ENCODE measurements at places on chromosomes 3 and 15.
A peak's percentile ranks its signal among the peaks of the same experiment; 100 is the strongest.

- no peak for DNase-seq
Measured at GRCh38 chr3:170717410-170718402, 131.8 kb upstream of the SLC7A14 start.

DNA sequence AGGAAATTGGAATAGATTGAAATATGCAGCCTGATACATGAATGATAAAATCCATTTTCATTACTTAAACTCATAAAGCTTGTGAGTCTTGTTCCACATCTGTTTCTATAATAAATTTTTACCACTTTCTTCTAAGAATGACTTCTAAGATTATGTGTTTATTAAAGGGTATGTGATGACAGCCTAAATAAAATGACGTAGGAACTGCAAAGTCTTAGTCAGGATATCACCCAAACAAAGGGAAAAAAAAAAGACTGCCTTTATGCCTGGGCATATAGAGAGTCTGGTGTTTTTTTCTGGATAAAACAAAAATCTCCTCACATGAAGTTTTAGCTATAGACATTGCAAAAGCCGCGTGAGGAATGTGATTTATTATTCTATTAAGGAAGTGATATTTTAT, 844.0 kb downstream of the DIPK2A start:
- DNase-seq: no peak

DNA sequence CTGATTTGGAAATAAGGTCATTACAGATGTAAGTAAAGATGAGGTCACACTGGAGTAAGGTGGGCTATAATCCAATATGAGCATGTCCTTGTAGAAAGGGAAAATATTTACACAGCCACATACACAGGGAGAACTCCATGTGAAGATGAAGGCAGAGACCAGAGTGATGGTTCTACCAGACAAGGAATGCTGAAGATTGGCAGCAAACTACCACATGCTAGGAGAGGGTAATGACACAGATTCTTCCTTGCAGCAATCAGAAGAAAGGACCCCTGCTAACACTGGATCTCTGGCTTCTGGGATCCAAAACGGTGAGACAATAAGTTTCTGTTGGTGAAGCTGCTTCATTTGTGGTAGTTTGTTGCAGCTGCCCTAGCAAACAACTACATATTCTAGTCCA, 56.0 kb upstream of the SPTSSB start:
- DNase-seq: no peak

- DNase-seq: no peak
Measured at GRCh38 chr3:43369404-43370292, 83.3 kb downstream of the SNRK start.

GRCh38 chr15:41881920-41882688, 11.7 kb downstream of the SPTBN5 start:
- DNase-seq: no peak

- DNase-seq: no peak
Measured at GRCh38 chr3:168001244-168001643, 94.5 kb downstream of the GOLIM4 start.

DNA sequence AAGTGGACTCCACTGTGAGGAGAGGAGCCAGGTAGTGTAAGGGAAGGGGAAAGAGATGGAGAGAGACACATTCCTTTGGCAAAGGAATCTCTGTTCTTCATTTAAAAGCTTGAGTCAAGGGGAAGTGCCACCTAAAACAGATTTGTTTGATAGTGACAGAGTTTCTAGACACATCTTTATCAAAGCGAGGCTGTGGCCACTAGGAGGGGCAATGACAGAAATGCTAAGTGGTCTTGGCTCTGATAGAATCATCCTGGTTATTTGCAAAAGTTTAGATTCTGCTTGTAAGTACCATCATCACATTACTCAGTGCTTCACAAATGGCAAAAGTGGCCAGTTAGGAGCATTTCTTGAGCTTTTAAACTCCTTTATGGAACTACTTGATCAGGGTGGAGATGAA, 261.4 kb downstream of the CNTN3 start:
- no peak for DNase-seq

GRCh38 chr15:41870689-41871081, 23.2 kb downstream of the SPTBN5 start:
- peak; percentile 71 for DNase-seq

DNA sequence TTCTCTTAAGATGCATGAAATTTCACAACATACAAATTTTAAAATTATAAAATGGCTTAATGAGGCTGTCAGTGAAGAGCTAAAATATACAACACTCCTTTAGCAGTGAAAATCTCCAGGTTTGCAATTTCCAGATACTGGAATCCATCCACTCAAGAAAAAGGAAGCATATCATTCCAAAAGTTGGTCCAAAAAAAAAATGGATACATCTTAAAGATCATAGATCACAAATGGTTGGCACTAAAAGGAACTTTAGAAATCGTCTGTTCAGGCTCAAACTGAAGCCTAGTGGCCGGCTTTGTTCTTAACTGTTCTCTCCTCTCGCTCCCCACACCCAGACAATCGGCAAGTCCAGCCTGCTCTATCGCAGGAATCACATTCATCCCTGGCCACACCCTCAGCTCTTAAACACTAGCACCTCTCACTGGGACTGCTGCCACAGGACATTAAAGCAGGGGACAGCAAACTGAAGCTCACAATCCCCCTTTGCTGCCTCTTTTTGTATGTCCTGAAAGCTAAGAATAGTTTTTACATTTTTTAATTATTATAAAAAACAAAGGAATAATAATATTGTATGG, 130.3 kb upstream of the CDIN1 start:
- DNase-seq: no peak

DNA sequence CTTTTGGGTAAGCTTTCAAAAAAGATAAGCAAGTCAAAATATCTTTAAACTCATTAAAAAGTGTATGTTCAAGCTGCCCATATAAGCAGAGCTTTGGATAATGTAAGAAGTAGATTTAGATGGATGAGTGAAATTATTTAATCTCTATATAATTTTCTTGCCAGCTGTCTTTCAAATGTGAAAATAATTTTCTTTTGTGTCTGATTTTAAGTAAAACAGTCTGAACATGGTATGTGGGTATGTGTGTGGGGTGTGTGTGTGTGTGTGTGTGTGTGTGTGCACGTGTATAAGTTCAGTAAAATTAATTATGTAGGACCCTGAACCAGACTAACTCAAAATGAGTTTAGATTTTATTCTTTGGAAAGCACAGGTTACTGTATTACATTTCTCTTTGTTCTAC, 155.2 kb upstream of the CGNL1 start:
- DNase-seq: no peak

- no peak for DNase-seq
Measured at GRCh38 chr3:132695422-132695821, 26.8 kb downstream of the NPHP3 start.

GRCh38 chr3:23712656-23713559, 92.8 kb upstream of the UBE2E1 start:
- no peak for DNase-seq

GRCh38 chr3:122263974-122264588, 61.0 kb upstream of the CSTA start:
- DNase-seq: no peak

- no peak for DNase-seq
Measured at GRCh38 chr3:40055956-40056355, 246.5 kb downstream of the MYRIP start.

DNA sequence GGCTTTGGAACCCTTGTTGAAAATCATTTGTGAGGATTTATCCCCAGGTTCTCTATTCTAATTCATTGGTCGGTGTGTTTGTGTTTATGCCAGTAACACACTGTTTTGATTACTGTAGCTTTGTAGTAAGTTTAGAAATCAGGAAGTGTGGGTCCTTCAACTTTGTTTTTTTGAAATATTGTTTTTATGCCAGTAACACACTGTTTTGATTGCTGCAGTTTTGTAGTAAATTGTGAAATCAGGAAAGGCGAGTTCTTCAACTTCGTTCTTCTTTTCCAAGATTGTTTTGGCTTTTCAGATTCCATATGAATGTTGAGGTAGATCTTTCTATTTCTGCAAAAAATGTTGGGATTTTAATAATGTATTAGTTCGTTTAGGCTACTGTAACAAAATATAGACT, 314.6 kb downstream of the RPLP1 start:
- DNase-seq: no peak

DNA sequence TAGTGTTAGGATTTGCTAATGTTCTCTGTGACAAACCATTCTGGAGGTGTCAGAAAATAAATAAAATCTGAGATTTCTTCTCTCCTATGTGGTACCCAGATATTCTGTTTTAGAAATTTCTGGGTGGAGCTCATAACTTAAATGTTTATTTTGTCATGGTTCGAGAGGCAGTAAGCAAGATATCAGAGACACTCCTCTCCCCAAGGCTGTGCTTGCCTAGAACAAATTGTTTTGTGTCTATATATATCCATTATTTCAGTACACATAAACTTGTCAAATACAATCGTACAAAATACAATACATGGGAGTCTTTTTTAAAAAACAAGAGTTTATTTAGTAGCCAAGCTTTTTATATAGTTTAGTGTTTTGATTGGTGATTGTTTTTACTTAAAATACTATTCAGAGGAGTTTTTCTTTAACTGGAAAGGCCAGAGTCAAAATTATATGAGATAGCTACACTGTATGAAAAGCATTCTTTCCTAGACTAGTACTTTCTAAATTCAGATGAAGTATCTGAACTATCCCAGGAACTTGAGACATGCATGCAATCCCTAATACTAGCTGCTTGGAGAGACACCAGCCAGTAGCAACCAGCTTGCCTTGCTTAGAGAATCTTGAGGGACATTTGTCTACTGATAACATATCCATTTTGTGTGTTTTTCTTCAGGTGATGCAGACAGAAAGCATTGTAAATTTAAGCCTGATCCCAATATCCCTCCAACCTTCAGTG, 4.7 kb downstream of the EXOG start:
- no peak for DNase-seq

DNA sequence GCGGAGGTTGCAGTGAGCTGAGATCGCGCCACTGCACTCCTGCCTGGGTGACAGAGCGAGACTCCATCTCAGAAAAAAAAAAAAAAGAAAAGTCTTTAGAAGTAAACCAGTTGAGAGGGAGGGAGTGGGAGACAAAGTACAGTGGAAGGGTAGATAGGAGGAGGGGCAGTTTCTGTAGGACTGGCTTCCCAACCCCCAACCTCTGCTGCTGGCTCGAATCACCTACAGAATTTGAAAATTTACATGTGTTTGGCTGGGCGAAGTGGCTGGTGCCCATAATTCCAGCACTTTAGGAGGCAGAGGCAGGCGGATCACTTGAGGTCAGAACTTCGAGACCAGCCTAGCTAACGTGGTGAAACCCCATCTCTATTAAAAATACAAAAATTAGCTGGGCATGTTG, 24.1 kb upstream of the SEMA4B start:
- DNase-seq: no peak

DNA sequence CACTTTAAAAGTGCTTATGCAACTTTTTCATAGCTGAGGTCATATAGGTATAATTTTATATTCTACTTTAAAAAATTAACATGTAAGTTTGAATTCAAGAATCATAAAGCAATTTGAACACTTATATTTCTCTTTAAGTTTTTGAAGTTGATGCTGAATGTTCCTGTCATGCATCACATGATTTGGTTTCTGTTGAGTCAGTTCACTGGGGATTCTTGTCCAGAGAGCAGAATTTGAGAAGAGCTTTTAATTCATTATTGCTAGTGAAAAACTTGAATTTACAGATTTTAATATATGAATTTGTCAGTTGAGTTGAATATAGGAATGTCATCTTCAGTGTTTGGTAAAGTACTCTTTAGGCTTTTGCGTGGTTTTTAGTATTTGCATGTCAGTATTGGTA, 7.9 kb downstream of the SLC25A26 start:
- no peak for DNase-seq

DNA sequence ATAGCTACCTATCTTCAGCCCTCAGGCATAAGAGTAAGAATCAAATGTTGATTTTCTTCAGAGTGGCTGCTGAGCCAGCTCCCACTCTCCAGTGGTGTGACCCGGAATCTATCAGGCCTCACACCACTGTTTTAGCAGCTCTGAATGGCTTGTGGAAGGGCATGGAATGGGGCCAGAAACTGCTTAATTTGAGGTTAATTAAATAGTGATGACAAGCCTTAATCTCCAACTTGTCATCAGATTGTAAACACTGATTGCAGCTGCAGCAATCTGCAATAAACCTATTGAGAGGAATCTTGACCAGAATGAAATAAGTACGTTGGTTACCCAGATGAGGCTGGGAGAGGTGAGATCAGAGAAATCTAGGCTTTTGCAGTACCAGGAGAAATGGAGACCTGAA, 317.4 kb downstream of the FHIT start:
- no peak for DNase-seq

GRCh38 chr15:60070838-60071493, 66.9 kb downstream of the FOXB1 start:
- no peak for DNase-seq

GRCh38 chr15:66711260-66711659, 9.2 kb downstream of the SMAD6 start:
- no peak for DNase-seq

GRCh38 chr3:110226645-110227044, 845.0 kb upstream of the NECTIN3 start:
- no peak for DNase-seq

DNA sequence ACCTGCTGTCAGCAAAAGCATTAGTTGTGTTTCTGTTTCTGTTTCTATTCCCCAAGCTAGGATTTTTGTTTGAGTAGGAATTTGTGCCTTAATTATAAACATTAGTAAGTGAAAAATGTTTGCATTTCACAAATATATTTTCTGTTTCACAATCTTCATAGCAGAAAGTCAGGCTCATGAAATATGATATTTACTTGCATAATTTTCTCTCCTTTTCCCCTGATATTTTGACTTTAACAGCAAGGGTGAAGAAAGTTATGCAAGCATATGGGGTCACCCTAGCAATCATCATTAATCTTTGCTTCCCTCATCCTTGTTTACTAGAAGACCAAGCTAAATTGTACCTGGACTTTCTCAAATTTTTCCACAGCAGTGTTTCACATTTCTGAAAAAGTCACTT, 140.3 kb upstream of the SEMA6D start:
- DNase-seq: no peak

- DNase-seq: no peak
Measured at GRCh38 chr15:99143655-99144610, 39.1 kb downstream of the SYNM start.

DNA sequence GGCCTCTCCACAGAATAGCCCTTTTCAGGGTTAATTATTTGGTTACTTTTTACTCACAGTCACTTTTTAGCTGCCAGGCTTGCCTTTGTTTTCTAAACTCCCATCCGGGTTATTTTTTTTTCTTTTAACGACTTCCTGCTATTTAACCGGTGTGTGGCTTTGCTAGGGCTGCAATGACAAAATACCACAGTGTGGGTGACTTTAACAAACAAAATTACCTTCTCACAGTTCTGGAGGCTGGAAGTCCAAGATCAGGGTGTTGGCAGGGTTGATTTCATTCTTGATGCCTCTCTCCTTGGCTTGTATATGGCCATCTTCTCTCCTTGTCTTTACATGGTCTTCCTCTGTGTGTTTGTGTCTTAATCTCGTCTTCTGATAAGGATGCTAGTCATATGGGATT, 91.5 kb downstream of the IL1RAP start:
- DNase-seq: no peak

- DNase-seq: no peak
Measured at GRCh38 chr15:47139965-47140364, 577.3 kb upstream of the SEMA6D start.

- no peak for DNase-seq
Measured at GRCh38 chr3:14453876-14454638, 51.7 kb downstream of the SLC6A6 start.

GRCh38 chr3:129266651-129267050, 12.0 kb upstream of the HMCES start:
- DNase-seq: no peak

GRCh38 chr3:115236496-115236895, 89.4 kb upstream of the ZBTB20 start:
- DNase-seq: no peak

Measured in activated naive CD4-positive, alpha-beta T cell treated with anti-CD3 and anti-CD28 coated beads, Interleukin-2, amount 50 U/mL, for 72 hours (primary cell).